Nucleus accumbens (tissue), 56 donors: ENCODE measurements at places on chromosomes 3 and 15.

- DNase-seq = no peak
These were observed 24.5 kb upstream of the KLF13 start for GRCh38 chr15:31302029-31302657.

- no peak for DNase-seq
These were observed 1141.0 kb downstream of the IGSF11 start for GRCh38 chr3:117893638-117894037.

- DNase-seq = no peak
These were observed 288.9 kb downstream of the FAM43A start for GRCh38 chr3:194974468-194975135.

- no peak for DNase-seq
These were observed 264.3 kb upstream of the LRTM1 start for GRCh38 chr3:55191911-55192775.

- no peak for DNase-seq
These were observed 4.9 kb downstream of the BTD start for GRCh38 chr3:15606434-15606891.

DNA sequence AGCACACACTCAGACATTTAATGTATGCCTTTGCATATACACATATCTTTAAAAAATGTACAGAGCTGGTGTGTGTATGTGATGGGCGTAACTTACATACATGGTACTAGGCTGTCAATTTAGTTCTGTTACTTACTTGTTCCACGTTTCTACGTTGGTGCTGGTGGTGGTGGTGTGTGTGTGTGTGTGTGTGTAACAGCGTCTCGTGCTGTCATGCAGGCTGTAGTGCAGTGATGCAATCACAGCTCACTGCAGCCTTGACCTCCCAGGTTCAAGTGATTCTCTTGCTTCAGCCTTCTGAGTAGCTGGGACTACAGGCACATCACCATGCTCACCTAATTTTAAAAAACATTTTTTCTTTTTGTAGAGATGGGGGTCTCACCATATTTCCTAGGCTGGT, 64.2 kb downstream of the ISG20 start:
- DNase-seq = no peak
